Sciatic nerve (tissue), 2 donors: ENCODE measurements at places on chromosomes 12 and 14.

DNA sequence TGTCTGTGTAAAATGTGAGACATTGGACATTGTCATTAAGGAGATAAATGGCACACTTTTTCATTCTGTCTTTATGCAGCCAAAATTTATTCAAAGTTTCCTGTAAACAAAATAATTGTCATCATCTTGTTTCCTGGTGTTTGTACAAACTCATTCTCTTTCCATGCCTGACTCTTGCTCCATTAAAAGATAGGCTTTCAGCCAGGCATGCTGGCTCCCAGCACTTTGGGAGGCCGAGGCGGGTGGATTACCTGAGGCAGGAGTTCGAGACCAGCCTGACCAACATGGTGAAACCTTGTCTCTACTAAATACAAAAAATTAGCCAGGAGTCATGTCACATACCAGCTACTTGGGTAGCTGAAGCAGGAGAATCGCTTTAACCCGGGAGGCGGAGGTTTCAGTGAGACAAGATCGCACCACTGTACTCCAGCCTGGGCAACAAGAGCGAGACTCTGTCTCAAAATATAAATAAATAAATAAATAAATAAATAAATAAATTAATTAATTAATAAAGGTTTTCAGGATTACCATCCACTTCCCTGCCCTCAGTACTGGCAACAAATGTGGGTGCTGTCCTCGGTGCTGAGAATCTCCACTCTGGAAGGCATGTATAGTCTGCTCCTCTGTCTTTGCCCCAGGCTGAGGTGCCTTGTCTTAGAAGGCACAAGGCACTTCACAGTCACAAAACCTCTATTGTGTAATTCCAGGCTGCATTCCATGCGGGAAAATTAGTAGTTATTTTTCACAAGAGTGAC is 83.2 kb downstream of the PAH start:
- DNase-seq: no peak

DNA sequence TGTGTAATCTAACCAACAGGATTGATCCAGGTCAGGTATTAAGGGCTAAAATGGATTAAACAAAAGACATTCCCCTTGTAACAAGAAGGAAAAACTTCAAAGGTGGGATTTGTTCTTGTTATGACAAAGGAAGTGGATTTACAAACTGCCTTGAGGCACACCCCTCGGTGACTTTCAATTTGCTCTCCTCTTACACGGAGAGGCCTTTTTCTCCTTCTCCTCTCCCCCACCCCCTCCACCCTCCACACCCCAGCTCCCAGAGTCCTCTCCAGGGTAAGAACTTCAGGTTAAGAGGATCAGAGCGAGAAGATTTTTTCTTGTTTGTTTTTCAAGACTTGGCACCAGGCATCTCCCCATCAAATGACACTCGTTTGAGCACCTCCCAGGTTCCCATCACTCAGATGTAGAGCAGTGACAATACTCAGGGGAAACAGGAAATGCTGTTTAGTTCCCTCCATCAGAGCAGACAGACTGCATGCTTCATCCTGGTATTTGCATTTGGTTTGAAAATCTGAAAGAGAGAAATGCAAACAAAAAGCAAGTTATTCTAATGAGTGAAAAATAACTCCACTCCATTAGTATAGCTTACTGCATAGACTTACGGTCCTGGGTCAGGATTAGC is 77.6 kb upstream of the TMEM260 start:
- DNase-seq: no peak

- DNase-seq: no peak
Observed at GRCh38 chr12:61524851-61525250, 735.4 kb upstream of the USP15 start.

DNA sequence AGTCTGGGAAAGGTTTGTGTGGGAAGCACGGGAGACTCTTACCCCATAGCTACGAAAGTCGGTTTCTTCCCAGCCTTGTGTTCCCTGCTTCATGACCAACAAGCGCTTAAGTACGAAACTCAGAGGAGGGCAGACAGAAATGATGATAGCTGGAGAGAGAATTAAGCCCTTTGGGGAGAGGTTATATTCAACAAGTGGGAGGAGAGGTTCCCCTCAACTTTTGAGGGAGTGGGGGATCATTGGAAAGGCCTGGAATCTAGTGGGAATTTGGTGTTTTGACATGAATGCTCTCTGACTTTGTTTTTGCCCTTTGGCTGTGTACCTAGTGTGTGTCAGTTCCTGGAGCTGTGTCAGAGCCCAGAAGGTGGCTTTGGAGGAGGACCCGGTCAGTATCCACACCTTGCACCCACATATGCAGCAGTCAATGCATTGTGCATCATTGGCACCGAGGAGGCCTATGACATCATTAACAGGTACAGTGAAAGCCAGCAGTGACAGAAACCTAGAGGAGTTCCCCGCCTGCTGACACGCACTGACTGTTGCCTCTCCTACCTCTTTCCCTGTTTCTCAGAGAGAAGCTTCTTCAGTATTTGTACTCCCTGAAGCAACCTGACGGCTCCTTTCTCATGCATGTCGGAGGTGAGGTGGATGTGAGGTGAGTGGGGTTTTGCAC is 40.6 kb downstream of the FNTB start:
- no peak for DNase-seq

DNA sequence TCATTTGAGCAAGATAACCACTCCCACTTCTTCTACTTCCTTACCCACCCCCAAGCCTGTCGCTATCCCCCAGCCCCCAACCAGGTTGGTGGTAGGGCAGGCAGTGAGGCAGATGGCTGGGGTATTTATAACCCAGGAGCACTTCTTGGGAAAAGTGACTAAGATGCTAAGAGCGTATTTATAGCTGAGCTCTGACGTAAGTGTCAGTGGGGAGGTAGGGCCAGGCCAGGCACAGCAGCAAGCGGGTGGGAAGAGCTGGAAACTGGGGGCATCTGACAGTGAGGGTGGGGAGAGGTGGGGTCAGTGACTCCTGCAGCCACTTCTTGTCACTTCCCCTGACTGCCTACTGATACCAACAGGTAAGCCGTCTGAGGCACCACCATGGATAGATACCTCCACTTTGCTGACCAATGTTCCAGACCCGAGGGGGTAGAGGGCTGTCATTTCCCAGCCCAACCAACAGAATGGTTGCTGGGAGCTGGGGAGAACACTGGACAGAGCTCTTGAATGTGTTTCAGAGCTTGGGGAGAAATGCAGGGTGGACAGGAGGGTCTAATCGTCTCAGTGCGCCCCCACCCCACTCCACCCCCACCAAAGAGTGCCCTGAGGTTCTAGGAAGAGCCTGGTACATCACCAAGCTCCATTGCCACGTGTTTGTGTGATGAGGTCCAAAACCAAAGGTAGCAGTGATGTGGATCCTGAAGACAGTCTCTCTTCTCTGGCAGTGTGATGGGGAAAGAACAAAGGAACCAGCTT is 2.7 kb upstream of the INHBE start:
- no peak for DNase-seq

DNA sequence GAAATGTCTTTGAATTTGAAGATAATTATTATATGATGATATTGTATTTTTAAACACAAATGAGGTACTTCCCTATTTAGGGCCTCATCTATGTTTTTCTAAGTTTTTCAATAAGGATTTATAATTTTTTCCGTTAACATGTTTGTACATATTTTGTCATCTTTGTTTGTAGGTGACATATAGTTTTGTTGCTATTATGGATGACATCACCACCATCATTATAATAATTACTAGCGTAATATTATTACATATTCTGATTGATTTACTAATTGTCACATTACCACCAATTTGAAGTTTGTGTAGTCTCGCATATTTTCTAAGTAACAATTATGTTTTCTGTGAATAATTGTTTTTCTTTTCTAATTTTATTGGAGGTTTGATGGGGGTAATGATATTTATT is 147.2 kb upstream of the DAAM1 start:
- DNase-seq: no peak

DNA sequence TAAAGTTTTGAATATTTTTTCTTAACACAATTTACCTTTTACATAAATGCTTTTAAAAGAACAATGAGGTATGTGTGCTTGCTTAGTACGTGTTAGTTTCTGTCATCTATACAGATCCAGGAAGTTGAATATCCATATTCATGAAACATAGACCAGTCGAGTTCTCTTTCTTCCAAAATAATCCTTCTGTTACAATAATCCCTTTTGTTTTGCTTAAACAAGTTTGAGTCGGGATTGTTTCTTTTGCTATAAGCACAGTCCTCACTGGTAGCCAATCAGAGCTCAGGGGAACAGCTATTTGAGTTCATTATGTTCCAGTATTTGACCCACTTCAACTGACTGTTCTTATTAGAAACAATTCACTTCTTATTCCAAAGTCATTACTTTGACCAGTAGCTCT is 214.7 kb upstream of the FLRT2 start:
- no peak for DNase-seq

GRCh38 chr14:68898248-68899032 is 80.7 kb downstream of the ACTN1 start:
- DNase-seq: no peak

DNA sequence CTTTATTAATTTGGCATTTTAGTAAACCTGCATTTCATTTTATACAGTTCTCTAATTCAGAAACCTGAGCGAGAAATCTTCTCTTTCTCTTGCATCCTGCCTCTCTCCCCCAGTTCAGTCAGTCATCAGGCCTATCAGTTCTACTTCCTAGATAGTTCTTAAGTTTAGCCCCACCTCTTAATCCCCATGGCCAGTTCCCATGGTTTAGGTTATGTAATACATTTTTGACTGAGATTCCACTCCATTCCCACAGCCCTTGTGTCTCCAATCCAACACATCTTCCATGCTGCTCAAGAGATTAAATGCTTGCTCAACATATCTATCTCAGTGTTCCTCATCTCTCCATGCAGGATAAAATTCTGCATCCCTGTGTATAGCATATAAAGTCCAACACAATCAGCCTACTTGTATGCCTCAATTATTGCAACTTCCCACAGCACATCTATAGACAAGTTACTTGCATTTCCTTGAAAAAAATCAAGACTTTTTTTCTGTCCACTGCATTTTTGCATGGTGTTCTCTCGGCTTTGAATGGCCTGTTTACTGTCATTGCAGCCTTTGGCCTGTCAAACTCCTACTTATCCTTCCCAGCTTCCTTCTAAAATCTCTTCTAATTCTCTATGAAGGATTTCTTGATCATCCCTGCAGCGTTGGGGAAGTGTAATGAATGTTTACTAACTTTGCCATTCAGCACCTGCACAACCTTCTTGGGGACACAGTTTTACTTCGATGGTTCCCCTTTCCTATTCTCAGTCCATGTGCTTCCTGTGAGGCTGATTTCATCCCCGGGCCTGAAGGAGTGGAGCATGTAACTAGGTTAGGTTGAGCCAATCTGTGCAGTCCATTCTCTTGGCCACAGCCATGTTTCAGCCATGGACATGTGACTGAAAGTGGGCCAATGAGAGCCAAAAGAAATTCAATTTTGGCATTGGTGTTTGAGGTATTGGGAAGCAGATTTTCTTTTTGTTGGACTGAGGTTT is 80.8 kb downstream of the DACT1 start:
- DNase-seq: no peak

- no peak for DNase-seq
Observed at GRCh38 chr12:108876550-108876949, 3.3 kb upstream of the DAO start.

DNA sequence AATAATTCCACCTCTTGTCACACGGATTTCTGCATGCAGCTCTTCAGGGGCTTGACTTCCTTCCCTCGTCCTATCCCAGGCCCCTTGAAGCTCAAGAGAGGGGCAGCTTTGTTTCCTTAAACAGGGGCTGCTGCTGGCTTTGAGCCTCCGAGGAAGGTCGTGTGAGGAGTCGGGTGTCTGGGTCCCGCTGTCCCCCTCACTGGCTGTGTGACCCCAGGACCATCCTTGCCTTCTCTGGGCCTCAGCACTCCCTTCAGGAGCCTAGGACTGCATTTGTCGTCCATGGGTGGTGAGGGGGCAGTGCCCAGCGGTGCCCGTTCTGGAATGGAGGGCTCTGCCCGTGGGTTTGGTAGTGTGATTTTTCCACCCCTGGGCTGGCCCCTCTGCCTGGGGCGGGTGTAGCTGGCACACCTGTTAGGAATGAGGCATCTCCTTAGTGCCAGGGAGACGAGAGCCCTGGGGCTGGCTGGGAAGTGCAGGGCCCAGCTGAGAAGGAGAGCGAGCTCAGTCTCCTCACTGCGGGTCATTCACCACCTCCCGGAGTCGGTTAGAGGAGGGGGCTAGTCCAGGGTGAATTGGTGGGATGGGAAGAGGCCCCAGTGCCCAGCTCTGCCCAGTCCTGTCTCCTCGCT is 60.8 kb downstream of the TSPAN9 start:
- no peak for DNase-seq

DNA sequence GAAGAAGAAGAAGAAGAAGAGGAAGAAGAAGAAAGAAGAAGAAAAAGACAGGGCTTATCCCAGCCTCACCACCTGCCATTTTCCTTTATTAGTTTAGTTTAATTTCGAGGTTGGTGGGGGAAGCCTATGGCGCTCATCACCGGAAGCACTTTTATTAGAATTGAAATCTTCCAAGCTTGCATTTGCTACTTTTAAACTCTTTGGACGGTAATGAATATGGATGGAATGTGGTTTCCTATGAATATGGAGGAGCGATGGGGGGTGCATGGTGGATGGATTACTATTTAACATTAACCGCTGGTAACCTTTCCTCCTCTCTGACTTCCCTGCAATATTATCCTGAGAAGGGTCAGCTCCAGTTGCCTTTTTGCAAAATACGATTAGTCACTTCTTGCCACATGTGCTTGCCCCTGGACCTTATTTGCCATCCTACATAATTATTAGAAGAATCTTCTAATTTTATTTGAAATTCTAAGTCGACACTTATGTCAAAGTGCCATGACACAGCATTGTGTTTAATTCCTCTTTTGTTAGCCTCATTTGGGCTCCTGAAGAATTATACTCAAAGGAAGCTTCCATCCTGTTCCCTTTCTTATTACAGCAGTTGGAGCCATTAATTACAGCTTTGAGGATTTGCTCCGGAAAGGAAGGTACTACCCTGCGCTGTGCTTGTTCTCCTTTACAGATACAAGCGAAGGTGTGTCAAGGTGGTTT is 424.5 kb downstream of the VRK1 start:
- DNase-seq: no peak

DNA sequence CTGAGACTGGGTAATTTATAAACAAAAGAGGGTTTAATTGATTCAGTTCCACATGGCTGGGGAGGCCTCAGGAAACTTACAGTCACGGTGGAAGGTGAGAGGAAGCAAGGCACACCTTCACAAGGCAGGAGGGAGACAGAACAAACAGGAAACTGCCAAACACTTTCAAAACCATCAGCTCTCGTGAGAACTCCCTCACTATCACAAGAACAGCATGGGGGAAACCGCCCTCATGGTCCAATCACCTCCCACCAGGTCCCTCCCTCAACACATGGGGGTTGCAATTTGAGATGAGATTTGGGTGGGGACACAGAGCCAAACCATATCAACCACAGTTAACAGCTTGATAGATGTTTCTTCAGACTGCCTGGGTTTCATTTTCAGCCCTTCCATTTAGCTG is 6.2 kb upstream of the GNPNAT1 start:
- DNase-seq: no peak
